Substantia nigra (tissue), 51 donors: ENCODE measurements at places on chromosomes 4 and X.
A peak's percentile ranks its signal among the peaks of the same experiment; 100 is the strongest.

- no peak for DNase-seq
These were observed 14.0 kb downstream of the RBMX start for GRCh38 chrX:136866337-136867095.

DNA sequence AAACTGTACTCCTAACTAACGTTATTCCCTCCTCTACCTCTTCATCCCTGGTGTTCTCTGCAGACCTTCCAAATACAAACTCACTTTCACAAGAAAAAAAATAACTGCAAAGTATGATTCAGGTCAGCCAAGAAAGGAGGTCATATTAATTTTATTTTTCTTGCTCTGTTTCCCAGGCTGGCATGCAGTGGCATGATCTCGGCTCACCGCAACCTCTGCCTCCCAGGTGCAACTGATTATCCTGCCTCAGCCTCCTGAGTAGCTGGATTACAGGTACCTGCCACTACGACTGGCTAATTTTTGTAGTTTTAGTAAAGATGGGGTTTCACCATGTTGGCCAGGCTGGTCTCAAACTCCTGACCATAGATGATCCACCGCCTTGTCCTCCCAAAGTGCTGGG is 156.6 kb downstream of the CHIC2 start:
- DNase-seq, result no peak

- no peak for DNase-seq
These were observed 3.6 kb downstream of the ART3 start for GRCh38 chr4:76078033-76078613.

DNA sequence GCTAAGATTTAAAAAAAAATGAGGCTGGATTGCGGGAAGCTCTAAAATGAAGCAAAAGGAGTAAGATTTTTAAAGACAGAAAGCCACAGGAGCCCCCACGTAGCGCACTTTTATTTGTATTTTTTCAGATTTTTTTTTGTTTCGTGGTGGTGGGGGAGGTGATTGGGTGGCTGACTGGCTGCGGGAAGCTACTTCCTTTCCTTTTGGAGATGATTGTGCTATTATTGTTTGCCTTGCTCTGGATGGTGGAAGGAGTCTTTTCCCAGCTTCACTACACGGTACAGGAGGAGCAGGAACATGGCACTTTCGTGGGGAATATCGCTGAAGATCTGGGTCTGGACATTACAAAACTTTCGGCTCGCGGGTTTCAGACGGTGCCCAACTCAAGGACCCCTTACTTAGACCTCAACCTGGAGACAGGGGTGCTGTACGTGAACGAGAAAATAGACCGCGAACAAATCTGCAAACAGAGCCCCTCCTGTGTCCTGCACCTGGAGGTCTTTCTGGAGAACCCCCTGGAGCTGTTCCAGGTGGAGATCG is 908 bp downstream of the PCDH10 start:
- DNase-seq, result no peak

DNA sequence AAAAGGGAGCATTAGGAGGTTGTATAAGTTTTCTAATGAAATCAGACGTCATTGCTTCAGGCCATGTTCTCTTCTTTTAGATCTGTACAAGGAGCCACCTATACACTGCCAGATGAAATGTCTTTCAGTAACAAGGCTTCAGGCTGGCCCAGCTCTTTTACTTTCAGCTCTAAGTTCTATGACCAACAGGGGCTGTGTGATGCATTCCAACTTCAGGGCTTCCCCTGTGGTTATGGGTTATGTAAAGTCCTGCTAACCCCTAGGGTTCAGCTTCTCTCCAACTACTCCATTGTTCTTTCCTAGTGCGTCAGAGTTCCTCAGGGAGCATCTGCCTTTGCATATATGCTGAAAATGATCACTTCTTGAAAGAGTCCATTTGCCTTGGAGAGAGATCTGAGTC is 79.4 kb upstream of the TTC29 start:
- no peak for DNase-seq

DNA sequence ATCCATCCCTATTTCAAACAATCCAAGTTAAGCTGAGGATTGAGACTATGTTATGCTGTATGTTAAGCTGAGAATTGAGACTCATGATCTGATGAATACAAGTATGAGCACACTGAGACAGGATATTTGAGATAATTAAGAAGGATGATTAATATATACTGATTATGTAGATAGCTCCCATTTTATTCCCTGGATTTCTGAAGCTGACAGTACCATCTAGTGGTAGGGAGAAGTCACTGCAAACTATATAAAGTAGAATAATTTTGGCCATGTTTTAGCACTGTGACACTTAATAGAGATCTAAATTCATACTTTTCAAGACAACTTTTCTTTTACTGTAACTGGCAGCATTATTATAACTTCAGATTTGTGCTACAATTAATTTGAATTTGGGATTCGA is 63.8 kb upstream of the HPRT1 start:
- DNase-seq, result no peak

- no peak for DNase-seq
These were observed 49.6 kb upstream of the GRID2 start for GRCh38 chr4:92253986-92254671.

GRCh38 chr4:124105212-124105611 is 607.3 kb downstream of the ANKRD50 start:
- no peak for DNase-seq

- no peak for DNase-seq
These were observed 64.1 kb upstream of the UBQLN2 start for GRCh38 chrX:56499372-56499771.

- DNase-seq, result no peak
These were observed 139.4 kb downstream of the EVC2 start for GRCh38 chr4:5568931-5569330.

- no peak for DNase-seq
These were observed 70.8 kb downstream of the RWDD4 start for GRCh38 chr4:183588169-183588675.

DNA sequence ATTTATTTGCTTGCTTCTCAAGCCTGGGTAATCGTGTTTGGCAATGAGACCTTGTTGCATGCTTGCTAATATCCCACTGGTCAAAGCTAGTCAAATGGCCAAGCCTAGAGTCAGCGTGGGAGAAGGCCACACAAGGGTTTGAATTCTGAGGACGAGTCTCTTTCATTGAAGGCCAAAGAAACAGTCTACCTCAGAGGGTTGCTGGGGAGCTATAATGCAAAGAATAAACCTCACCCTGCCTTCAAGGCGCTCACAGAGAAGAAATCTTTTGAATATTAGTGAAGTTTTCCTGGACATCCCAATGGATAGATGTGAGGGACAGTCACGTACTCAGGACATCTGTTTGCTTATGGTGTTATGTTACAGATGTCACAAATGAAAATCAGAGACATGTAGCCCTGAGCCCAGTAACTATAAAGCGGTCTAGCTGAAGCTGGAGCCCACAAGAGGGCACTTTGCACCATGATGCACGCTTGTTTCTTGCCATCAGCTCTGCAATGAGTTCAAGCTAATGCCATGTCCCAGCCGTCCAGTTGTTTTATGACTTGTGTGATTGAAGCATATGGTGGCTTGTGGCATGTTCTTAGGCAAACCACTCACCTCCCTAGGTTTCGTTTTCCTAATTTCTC is 1.1 kb upstream of the TLR3 start:
- peak; percentile 69 for DNase-seq

- DNase-seq, result no peak
These were observed 482.3 kb downstream of the ANKRD50 start for GRCh38 chr4:124230268-124230667.

DNA sequence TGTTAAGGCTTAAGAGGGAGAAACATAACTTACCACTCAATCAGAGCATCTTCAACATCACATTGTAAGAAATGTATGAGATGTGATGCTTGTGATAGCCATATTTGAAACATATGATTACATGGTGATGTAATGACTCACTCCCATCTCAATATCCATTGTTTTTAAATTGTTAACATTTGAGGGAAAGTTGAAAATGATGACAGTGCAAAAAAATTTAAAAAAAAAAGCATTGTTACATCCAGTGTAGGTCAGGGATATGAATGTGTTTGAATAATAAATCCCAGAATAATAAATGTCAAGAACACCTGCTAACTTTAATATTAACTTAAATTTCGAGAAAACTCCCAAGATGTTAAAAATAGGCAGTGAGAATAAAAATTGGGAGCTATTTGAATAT is 6.4 kb upstream of the CCSER1 start:
- DNase-seq, result no peak

DNA sequence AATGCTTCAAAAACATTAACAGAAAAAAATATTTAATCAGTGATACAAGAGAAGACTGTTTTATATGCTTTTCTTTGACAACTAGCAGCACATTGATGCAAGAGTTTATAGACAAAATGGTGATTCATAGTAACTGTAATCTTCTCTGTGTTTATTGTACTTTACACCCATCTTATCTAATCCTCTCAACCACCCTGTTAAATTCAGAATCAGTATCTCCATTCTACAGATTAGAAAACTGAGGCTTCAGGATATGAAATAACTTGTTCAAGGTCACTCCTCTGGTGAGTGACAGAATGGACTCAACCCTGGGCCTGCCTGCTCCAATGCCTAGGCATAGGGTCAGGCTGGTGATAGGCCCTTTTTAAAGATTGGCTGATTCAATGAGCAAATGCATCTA is 26.1 kb upstream of the TMEM184C start:
- no peak for DNase-seq
